NCI-H2029 (cell line): ENCODE measurements at places on chromosomes 7 and 10.

- DNase-seq, result no peak
Observed at GRCh38 chr7:14622559-14622958, 280.0 kb downstream of the DGKB start.

DNA sequence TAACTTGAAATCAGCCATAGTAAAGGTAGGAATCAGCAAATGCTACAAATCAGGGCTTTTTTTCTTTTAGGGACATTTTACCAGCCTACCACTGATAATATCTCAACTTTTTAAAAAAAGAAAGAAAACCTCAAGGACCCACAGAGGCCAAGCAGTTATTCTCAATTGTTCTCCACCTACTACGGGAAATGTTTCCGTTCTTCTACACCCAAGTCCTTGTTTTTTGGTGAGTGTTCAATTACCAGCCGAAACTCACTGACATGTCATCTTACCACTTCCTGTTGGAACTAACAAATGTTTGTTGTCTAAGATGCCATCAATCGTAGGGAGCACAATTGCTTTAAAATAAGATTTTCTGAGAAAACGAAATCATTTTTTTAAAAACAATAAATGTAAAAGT is 50.2 kb upstream of the CDK1 start:
- DNase-seq, result no peak

- no peak for DNase-seq
Observed at GRCh38 chr10:112797855-112798254, 152.2 kb upstream of the TCF7L2 start.

DNA sequence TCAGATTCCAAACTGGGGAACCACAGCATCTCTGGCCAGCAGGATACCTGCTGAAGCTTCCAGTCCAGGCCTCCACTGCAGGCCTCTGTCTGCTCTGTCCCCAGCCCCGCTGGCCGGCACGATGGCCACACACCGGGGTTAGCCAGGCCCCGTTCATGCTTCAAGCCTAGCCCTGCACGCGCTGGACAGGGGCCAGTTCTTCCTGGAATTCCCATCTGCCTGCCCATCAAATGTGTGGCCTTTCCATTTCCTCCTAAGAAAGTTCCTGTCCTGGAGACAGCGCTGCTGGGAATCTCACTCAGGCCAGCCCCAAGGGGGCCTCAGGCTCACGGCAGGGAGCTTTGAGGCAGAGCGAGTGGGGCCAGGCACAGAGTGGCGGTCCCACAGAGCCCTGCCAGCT is 18.0 kb downstream of the SH2B2 start:
- DNase-seq, result no peak

DNA sequence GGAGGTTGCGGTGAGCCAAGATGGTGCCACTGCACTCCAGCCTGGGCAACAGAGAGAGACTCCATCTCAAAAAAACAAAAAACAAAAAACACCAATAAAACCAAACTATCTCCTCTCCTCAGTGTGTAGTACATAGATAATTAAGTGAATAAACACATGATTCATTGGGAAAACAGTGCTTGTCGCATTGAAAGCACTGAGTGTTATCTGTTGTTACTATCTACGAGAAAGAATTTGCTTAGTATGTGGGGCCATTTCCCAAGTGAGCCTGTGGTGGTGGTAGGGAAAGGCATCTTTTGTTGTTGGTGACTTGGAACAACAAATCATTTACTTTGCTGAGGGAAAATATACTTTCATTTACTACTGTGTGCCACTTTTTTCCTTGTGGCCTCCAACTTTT is 42.6 kb downstream of the RSBN1L start:
- DNase-seq, result no peak

- no peak for DNase-seq
Observed at GRCh38 chr10:122515588-122516231, 44.8 kb upstream of the DMBT1 start.

- DNase-seq, result no peak
Observed at GRCh38 chr10:112195224-112195623, 11.7 kb upstream of the GPAM start.

GRCh38 chr7:116525913-116526861 is 1.4 kb downstream of the CAV1 start:
- DNase-seq, result peak; percentile 2

- DNase-seq, result no peak
Observed at GRCh38 chr10:74113546-74113945, 37.1 kb downstream of the AP3M1 start.

DNA sequence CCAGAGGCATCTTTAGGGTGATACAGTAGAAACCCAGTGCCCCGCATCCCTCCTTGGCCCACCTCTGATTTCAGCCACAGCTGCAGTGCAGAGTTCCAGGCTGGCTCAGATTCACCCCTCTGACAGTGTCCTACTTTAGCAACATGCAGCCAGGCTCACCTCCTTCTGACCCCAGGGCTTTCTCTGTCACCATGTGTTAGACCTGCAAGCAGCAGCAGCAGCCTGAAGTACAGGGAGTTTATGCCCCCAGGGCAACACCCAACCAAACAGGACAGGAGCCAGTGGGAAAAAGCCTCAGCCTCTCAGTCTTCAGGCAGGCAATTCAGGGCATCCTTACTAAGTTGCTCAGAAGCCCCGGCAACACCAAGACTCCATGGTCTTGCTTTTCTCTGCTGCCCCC is 109.0 kb upstream of the PLXNA4 start:
- DNase-seq, result no peak

- peak; percentile 31 for DNase-seq
Observed at GRCh38 chr10:72320676-72321247, 34.0 kb downstream of the DNAJB12 start.

GRCh38 chr7:82204694-82205093 is 238.9 kb downstream of the CACNA2D1 start:
- no peak for DNase-seq

- no peak for DNase-seq
Observed at GRCh38 chr7:909358-910329, 33.3 kb downstream of the GET4 start.

DNA sequence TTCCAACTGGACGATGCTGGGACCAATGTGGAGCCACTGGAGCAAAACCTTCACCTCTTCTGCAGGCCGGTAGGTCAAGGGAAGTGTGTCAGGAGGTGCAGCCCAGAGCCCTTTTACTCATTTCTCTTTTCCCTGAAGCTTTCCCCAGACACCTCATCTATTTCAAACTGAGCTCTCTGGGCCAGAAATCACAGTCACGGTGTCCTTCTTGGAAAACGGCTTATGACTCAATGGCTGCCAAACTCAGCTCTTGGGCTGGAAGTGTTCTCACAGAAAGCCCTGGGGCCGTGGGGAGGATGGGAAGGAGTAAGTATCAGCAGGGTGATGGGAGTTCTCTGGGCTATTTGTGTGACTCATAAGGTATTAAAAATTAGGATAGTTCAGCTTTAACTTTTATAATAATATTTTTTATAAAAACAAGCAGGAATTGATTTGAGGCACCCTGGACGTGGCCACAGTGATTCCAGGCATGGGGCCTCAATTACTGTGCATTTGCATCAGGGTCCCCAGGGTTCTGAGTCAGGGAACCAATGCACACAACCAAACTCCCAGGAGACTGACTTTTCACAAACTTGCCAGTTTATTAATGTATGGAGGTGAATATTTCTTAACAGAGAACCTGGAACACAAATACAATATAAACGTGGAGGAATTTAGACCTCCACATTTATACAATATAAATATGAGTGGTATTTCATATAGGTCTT is 187.4 kb upstream of the TMEM72 start:
- DNase-seq, result no peak

DNA sequence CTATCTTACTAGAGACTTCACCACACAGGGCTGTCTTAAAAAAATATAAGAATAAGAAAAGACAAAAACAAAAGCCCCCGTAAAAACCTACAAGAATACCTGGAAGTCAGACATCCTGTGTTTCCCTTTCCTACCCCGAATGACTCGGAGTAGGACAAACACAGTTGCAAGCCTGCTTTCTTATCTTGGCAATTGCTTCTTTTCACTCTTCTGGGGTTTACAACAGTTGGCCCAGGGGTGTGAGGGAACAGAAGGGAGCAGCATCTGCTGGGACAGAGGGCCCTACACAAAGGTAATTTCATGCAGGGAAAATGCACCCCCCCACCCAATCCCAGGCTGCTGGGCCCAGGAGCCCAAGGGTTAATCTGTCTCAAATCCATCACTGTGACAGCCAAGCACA is 220.6 kb downstream of the ARHGAP12 start:
- DNase-seq, result no peak

- peak; percentile 28 for DNase-seq
Observed at GRCh38 chr10:92241158-92241500, 49.7 kb downstream of the CPEB3 start.

DNA sequence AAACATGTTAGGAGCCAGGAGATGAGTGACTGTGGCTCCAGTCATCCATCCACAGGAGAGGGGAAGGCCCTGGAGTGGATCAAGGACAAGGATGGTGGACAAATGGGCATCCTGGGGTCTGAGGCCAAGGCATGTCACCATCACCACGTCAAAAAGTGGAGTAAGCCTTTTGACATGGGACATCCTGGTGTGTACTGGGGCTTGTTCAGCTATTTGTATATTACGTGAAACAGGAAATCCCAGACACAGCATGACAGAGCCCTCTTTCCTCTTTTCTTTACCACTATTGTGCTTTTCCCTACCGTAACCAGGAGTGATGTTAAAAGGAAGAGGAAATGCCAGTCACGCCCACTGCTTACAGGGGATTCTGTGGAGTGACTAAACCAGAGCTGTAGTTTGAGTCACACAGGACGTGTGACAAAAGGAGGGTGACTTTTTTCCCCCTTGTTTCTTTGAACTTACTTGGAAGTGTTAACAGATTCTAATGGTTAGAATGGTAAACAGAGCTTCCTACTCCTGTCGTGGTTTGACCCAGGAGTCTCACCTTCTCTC is 15.4 kb downstream of the ACSL5 start:
- DNase-seq, result no peak

DNA sequence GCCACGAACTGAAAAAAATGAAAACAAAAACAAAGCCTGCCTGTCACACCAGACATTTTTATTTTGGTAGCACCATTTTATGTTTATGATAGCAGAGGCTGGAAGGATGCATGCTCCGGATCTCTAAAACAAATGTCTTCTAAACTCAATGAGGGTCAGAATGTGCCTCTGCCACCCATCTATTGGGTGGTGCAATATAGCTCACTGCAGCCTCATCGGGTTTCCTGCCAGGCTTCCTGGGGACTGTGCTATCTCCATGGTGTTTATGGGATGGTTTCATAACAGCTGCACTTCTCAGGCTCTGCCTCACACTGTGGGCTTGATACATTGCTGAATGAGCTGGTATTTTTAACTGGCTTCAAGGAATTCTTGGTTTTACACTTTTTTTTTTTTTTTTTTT is 94.4 kb downstream of the ITIH5 start:
- DNase-seq, result no peak

DNA sequence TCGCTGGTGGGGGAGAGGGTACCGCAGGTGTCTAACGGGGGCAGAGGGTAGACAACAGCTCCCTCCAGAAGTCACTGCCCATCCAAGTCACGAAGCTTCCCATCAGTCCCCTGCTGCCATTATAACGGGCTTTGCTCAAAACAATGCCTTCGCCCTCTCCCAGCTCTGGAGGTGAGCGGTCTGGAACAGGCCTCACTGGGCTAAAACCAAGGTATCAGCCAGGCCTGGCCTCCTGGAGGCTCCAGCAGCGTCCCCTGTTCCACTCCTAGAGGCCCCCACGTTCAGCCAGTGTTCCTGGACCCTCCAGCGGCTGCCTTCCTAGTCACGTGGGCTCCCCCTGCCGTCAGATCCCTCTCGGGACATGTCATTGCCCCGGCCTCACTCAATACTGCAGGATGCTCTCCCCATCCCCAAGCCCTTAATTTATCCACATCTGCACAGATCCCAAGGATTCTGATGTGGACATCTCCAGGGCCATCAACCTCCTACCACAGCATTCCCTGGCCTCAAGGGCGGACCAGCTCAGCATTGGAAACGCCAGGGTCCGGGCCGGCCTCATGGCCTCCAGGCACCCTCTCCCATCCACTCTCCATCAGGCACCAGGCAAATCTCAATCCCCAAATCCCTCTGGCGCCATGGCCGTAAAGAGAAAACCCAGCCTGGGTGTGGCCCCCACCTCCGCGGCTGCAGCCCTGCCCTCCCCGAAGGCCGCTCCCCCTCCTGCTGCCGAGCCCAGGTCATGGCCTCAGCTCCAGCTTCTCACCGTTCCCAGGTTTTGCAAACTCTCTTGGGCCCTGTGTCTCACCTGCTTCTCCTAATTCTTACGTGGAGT is 104.1 kb upstream of the FAM20C start:
- DNase-seq, result no peak

DNA sequence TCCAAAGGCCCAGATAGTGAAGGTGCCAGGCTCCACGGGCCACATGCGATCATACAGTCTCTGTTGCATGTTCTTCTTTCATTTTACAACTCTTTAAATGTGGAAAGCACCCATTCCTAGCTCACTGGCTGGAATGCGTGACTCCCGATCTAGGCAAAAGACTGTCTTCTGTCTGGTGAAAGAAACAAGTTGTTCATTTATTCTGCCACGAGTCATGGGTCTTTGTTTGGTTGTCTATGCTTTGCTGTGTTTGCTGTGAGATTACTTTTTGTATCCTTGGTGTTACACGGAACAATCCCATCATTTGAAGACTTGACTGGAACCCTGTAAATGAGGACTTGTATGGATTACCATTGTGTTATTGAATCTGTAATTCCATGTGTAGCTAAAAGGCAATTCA is 41.9 kb downstream of the NPVF start:
- no peak for DNase-seq

GRCh38 chr10:23342213-23342884 is 2.2 kb downstream of the C10orf67 start:
- DNase-seq, result no peak

- DNase-seq, result no peak
Observed at GRCh38 chr10:31468536-31468859, 149.5 kb downstream of the ZEB1 start.

- no peak for DNase-seq
Observed at GRCh38 chr7:84913731-84914130, 273.1 kb downstream of the SEMA3D start.

DNA sequence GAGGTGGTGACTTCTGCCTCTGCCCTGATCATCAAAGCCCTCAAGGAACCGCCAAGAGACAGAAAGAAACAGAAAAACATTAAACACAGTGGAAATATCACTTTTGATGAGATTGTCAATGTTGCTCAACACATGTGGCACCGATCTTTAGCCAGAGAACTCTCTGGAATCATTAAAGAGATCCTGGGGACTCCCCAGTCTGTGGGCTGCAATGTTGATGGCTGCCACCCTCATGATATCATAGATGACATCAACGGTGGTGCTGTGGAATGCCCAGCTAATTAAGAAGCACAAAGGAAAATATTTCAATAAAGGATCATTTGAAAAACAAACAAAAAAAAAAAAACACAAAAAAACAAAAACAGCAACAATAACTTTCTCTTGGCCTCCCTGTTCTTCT is 59.5 kb upstream of the TOMM7 start:
- no peak for DNase-seq

- peak; percentile 51 for DNase-seq
Observed at GRCh38 chr7:127347567-127348246, 44.8 kb downstream of the ZNF800 start.

- DNase-seq, result no peak
Observed at GRCh38 chr7:293681-294439, 3.9 kb downstream of the FOXL3 start.

- DNase-seq, result no peak
Observed at GRCh38 chr10:113087165-113088029, 137.3 kb downstream of the TCF7L2 start.
